Myometrial cell (primary cell): ENCODE measurements at places on chromosomes 13 and 19. TPM values are rescaled to one million over a fixed set of nuclear protein-coding genes. Genes with fewer than 3 reads are reported as not detected.

The TFDP1 gene
- total RNA-seq, result 68.6 and 103 TPM in 2 replicates

The SULT2A1 gene
- total RNA-seq, result not detected in 2 replicates

The RB1 gene
- 18.7 and 22.5 TPM in 2 replicates for total RNA-seq

The ZNF560 gene
- total RNA-seq, result 0.29 and 0.53 TPM in 2 replicates

The LRRC63 gene
- not detected in 2 replicates for total RNA-seq
